Pancreas (tissue), 10 donors: ENCODE measurements at places on chromosomes 1 and 21. TPM values are rescaled to one million over a fixed set of nuclear protein-coding genes. Genes with fewer than 3 reads are reported as not detected.

The PRELP gene
- 1.4 TPM for total RNA-seq

DNA sequence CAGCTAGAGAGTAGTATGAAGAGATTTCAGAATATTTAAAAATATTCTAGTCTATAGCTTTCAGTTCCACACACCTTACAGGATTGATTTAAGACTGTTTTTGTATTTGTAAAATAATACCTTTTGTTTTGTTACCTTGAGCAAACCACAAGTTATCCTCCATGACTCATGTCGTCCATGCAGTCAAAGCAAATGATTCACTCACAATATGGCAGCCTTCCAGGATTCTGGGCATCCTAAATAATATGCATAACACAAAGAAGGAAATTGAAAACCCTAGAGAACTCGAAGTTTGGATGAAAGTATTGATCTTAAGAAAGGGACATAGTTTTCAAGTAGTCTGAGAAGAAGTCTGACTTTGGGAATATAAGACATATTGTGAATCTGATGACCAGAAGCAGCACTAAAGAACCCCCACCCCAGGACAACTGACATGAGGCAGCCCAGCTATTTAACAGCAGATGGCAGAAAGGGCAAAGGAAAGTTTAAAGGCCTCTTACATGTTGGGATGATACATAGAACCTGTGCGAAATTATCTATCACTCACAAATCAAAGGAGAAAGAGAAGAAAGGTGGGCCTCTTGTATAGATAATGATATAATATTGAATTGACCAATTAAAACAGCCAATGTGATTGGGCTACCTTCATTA lies 857.9 kb downstream of the BRINP3 start:
- no peak overlapping the region for H3K27ac ChIP-seq
- H3K27me3 ChIP-seq = no peaks in the 10 kb centered on the region
- no peak overlapping the region for H3K4me3 ChIP-seq
- H3K4me1 ChIP-seq = no peaks in the 10 kb centered on the region
- no peak for DNase-seq

The FAM72B gene
- total RNA-seq = 0.47 TPM

The GFI1 gene
- total RNA-seq = 6.8 TPM

GRCh38 chr1:39107341-39108290 lies 81.5 kb downstream of the NDUFS5 start:
- no peaks in the 10 kb centered on the region for H3K27me3 ChIP-seq
- H3K4me1 ChIP-seq = peaks cover 44% of the 10 kb centered on the region
- peak overlapping the region; percentile 95 for H3K27ac ChIP-seq
- no peak overlapping the region for H3K4me3 ChIP-seq
- DNase-seq = no peak

The CLCA1 gene
- not detected for total RNA-seq

DNA sequence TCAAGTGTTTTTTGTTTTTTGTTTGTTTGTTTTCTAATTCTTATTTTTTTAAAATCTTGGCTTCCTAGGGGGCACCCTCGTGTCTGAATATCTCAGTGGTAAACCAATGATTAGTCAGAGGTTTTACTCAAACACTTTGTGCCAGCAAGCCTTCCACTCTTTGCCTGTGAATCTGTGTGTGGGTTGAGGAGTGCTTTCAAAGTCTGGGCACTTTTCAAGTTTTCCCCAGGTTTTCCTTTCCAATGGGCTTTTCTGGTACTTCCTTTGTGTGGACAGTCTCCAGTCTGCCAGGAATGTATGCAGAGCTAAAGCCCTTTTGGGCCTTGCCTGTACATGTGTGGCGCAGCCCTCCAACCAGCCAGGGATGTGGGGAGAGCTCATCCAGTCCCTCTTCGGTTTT lies 9.7 kb upstream of the PPIE start:
- no peak overlapping the region for H3K27ac ChIP-seq
- H3K27me3 ChIP-seq = no peaks in the 10 kb centered on the region
- H3K4me3 ChIP-seq = no peak overlapping the region

- no peak overlapping the region for H3K4me3 ChIP-seq
- no peak for DNase-seq
- H3K4me1 ChIP-seq = peaks cover 14% of the 10 kb centered on the region
Observed at GRCh38 chr1:179090522-179090921, 8.7 kb downstream of the TOR3A start.

DNA sequence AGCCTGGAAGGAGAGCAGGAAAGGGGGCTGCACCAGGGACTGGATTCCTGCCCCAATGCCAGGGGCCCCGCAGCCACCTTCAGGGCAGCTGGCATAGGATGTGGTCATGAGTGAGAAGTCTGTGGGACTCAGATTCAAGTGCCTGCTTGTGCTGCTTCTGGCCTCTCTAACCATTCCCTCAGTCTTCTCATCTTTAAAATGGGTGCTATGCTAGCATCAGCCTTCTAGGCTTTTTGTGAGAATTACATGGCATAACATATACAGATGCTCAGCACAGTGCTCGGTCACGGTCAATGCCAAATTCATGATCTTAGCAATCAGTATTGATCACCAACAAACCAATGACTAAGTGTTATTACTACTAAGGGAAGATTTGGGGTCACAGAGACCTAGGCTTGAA lies 23.5 kb downstream of the TRIM62 start:
- no peaks in the 10 kb centered on the region for H3K36me3 ChIP-seq
- H3K27ac ChIP-seq = no peak overlapping the region
- DNase-seq = no peak
- H3K4me1 ChIP-seq = no peaks in the 10 kb centered on the region

DNA sequence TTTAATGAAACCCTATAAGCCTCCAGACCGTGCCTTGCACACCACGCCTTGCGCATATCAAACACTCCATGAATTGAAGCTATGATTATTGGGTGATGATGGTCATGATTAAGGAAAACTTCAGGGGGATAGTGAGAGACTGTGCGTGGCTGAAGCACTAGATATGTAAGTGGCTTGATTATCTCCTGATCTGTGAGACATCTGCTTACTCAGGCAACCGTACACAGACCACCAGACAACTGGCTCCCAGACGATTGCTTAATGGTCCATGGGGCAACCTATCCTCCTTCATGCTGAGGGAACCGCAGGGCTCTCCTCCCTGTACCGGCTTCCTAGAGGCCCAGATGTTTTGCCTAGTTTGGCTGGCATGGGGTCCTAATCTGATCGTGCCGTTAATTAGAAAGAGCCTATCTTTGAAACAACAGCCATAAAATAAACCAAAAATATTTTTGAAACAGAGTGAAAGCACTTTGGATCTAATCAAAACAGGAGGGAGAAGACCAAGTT lies 51.6 kb downstream of the IRF2BP2 start:
- no peak for DNase-seq
- H3K36me3 ChIP-seq = no peaks in the 10 kb centered on the region
- H3K4me3 ChIP-seq = no peak overlapping the region
- no peak overlapping the region for H3K27ac ChIP-seq
- H3K27me3 ChIP-seq = no peaks in the 10 kb centered on the region
- H3K4me1 ChIP-seq = no peaks in the 10 kb centered on the region
